ENCODE measurements at places on chromosomes 6 and 20. TPM values are rescaled to one million over a fixed set of nuclear protein-coding genes. Genes with fewer than 3 reads are reported as not detected.

GRCh38 chr20:49659056-49659455 is 54.6 kb downstream of the B4GALT5 start:
- H3K4me1 ChIP-seq: peaks cover 21% of the 10 kb centered on the region
- no peaks in the 10 kb centered on the region for H3K27me3 ChIP-seq
- no peak overlapping the region for H3K27ac ChIP-seq
- DNase-seq: no peak
- peaks cover 15% of the 10 kb centered on the region for H3K36me3 ChIP-seq
- H3K4me3 ChIP-seq: no peak overlapping the region

DNA sequence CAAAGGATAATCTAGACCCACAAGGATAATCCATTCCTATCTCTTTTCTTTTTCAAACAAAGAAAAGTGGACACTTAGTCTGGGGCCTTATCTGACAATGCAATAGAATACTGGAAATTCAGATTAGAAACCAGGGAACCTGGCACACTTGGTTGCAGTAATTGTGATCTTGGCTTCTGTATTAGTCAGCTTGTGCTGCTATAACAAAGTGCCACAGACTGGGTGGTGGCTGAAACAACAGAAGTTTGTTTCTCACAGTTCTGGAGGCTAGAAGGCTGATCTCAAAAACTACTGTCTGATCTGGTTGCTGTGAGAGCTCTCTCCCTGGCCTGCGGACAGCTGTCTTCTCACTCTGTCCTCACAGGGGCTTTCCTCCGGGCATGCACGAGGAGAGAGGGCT is 49.4 kb downstream of the SNRNP48 start:
- no peaks in the 10 kb centered on the region for H3K27me3 ChIP-seq
- H3K4me3 ChIP-seq: no peak overlapping the region
- H3K4me1 ChIP-seq: peaks cover 3% of the 10 kb centered on the region
- no peaks in the 10 kb centered on the region for H3K36me3 ChIP-seq
- H3K27ac ChIP-seq: no peak overlapping the region

Gene SESN1
- 9.5 TPM for total RNA-seq

Gene OR12D3
- not detected for total RNA-seq

Gene SLC17A1
- total RNA-seq: not detected

Gene ITCH
- 84.8 TPM for total RNA-seq

Gene C6orf15
- total RNA-seq: not detected

Gene SYNCRIP
- 87.4 TPM for total RNA-seq

Measured in chondrocyte (in vitro differentiated cells).